ENCODE measurements at places on chromosomes 3 and 15.

DNA sequence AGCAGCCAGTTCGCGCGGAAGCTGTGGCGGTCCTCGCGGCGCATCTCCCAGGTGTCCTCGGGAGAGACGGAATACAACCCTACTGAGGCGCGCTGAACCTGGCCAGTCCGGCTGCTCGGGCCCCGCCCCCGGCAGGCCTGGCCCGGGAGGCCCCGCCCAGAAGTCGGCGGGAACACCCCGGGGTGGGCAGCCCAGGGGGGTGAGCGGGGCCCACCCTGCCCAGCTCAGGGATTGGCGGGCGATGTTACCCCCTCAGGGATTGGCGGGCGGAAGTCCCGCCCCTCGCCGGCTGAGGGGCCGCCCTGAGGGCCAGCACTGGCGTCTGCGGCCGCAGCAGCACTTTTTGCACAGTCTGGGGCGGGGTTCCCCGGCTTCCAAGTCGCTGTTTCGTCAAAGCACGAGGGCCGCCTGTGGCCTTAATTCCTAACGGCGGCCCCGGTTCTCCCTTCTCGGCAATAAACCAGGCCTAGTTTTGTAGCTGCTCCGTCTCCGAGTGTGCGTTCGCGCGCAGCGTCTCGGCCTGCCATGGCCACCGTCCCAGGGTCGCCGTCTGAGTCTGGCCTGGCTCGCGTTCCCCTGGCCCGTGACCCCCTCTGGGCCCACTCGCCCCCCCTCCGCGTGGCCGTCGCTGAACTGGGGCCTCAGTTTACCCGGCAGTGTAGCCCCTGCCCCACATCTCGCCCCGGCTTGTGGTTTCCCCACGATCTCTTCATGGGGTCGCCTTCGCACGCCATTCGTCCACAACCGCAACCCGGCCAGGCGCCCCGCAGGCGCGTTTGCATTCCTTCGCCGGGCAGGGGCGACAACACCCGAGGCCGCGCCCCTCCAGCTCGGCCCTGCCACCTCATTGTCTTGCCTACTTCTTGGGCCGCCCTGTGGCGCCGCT lies 30.0 kb downstream of the NBEAL2 start:
- DNase-seq: peak; percentile 33

DNA sequence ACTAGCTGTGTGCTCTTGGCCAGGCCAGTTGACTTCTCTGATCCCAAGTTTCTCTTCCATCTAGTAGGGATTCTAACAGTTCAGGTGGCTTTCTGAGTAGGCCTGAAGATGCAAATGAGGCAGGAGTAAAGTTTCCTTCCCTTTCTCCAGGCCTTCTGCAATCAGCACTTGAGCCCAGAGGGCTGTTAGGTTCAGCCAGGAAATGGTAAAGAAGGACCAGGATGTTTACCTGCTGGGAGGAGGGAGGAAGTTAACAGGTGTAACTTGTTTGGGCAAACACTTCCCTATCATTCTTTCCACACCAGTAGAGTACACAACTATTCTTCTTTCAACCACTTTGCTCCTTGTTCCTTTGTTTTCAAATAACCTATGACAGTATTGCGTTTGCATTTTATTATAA lies 13.3 kb upstream of the TNFSF10 start:
- no peak for DNase-seq

GRCh38 chr15:72037321-72037720 lies 80.6 kb downstream of the MYO9A start:
- no peak for DNase-seq

GRCh38 chr3:43180027-43180426 lies 74.1 kb upstream of the POMGNT2 start:
- peak; percentile 36 for DNase-seq

DNA sequence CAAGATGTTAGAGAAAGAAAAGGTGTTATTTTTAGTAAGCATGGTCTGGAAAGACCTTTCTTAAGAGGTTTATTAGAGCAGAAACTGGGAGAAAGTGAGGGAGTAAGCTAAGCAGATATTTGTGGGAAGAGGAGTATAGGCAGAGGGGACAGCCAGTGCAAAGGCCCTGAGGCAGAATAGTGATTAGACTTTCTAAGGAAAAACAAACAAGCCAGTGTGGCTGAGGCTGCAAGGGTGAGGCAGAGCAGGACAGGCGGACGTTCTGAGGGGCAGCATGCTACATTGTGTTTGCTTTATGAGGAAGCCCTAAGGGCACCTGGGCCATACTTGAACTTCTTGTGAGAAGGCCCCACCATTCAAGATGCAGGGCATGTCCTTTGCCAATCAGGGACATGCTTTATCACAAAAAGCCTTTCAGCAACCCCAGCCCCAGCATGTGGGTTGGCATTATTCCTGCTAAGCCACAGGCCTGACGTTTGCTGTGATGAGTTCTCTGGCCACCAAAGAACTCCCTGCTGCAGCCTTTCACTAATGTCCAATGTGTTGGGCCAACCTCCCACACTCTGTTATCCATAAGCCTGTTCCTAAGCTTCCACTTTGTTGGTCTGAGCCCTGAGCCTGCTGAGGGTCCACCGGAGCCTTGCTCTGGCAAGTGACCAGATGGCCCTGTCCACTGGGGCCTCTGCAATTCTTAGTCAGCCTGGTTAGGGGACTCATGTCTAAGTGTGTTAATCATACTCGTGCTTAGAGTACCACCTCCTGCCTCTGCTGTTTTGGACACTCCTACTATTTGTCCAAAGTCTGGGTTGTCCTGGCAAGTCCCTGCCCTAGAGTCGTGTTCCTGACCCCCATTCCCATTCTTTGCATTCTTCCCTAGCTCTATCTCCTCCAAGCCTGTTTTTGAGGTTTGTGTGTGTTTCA lies 209.9 kb upstream of the CTNNB1 start:
- no peak for DNase-seq
